Vagina (tissue), 2 donors: ENCODE measurements at places on chromosomes 16 and 17.
A peak's percentile ranks its signal among the peaks of the same experiment; 100 is the strongest.

DNA sequence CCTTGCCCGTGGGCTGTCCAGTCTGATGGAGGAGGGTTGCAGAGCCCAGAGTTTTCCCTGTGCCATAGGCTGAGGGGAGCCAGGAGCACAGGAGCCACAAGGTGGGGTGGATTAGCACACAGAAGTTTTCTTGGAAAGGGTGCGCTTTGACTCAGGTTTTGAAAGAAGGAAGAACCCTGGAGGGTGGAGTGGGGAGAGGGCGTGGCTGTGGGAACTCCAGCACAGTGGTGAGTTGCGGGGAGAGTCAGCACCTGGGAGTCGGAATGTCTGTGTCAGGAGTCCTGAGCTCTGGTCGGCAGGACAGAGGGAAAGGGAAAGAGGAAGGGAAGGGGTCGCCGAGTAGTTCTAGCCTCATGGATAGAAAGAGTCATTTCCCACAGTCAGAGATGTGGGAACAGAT is 8.9 kb upstream of the KRT14 start:
- DNase-seq, result no peak

- DNase-seq, result no peak
These were observed 75.4 kb upstream of the RBL2 start for GRCh38 chr16:53358884-53359283.

DNA sequence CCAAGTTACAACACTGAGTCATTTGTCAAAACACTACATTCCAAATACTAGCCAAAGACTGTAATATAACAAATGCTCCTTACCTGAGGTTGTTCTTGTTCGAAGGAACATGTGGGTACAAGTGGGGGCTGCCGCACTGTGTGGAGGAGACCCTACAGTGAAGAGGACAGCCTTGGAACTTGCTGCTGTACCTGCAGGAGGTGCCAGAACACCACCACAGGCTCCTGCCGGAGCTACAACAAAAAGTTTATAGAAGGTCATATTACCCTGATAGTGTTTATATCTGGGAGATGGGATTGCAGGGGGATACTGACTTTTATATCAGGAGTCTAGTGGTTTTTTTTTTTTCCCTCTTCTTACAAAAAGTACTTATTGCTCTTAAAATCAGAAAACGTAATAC is 37.8 kb upstream of the ALDH3A1 start:
- DNase-seq, result no peak

DNA sequence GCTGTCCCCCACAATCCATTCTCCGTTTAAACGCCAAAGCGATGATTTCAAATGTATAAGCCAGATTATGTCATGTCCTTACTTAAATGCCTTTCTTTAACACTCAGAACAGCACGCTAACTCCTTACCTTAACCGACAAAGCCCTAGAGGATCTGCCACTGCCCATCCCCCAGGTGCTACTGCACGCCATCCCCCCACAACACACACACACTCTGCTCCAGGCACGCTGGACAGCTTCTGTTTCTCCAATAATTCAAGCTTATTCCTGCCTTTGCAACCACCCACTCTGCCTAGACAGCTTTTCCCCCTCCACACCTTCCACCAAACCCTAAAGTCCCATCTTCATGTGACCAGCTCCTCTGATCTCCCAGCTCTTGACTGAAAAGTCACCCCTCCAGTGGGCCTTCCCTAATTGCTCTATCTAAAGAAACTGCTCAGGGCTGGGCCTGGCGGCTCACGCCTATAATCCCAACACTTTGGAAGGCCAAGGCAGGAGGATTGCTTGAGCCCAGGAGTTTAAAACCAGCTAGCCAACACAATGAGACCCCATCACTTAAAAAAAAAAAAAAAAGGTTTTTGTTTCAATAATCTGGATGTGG is 38.9 kb upstream of the RPL38 start:
- DNase-seq, result peak; percentile 74

GRCh38 chr16:56946767-56947603 is 14.8 kb upstream of the CETP start:
- no peak for DNase-seq

DNA sequence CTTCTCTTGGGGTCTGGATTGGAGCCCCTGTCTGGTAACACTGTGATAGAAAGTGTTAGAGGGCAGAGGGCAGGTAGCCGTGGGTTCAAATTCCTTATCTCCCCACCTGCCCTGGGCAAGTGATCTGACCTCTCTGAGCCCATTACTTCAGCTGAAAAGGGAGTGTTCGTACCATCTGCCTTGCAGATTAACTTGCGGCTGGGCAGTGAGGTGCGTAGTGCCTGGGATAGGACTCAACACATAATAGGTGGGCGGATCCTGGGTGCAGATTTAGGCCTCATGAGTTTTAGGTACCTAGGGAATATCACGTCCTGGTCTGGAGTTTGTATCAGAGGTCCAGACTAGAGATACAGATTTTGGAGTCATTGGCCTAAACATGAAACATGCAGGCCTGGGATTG is 329.6 kb downstream of the CPPED1 start:
- no peak for DNase-seq
